Activated T-helper 9 cell treated with anti-CD3 and anti-CD28 coated beads, Interleukin-2, amount 50 U/mL, for 16 hours (primary cell): ENCODE measurements at places on chromosomes 7 and 10.

DNA sequence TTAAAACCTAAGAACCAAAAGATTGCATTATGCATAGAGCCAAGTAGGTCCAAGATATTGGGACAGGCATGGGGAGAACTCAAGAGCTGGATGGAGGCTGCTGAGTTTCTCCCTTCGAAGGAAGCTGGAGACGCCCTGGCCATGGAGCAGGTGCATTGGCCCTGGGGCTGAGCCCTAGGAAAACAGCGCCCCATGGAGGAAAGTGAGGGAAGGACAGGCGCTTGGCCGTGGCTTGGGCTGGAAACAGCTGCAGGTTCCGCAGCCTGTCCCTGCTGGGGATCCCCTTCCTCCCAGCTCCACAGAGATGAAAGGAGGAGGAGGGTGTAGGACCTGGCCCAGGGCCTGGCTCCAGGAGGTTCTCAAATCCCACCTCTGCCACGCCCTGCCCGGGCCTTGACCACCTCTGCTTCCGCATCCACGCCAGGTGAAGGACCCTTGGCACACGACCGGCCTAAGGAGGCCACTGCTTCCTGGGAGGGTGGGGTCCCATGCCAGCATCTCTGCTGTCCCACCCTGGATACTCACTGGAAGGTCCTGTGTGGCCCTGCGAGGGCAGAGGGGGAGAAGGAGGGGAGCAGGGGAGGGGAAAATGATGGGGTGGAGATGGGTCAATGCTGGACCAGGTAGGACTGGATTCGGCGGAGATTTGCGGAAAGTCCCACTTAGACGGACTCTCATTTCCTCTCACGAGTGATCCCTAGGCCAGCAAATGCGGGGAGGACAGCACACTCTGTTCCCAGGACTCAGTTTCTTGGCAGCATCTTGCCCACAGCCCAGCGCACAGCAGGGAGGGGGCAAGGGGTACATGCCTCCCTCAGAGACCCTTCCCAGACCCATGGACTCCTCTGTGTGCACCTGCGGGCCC is 258.6 kb upstream of the TCERG1L start:
- no peak for DNase-seq

DNA sequence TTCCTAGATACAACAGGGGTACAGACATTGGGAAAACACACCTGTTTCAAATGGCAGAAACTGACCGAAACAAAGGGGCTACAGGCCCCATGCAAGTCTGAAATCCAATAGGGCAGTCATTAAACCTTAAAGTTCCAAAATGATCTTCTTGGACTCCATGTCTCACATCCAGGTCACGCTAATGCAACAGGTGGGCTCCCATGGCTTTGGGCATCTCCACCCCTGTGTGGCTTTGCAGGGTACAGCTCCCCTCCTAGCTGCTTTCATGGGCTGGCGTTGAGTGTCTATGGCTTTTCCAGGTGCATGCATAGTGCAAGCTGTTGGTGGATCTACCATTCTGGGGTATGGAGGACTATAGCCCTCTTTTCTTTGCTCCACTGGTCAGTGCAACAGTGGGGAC is 248.1 kb upstream of the RHOBTB1 start:
- DNase-seq, result no peak

DNA sequence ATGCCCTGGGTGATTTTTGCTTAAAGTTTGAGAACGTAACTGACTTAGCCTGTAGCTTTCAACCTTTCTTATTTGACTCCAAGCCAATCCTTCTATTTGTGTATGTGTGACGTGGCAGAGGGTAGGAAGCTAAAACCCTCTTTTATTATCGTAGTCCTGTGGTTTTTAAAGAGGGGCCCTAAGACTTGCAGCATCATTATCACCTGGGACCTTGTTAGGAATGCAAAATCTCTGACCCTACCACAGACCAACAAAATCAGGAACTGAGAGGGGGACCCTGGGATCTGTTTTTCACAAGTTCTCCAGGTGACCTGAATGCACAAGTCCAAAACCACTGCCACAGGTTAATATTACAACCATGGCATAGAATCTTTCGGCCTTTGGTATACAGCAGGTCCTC is 80.1 kb downstream of the OSBPL3 start:
- no peak for DNase-seq

DNA sequence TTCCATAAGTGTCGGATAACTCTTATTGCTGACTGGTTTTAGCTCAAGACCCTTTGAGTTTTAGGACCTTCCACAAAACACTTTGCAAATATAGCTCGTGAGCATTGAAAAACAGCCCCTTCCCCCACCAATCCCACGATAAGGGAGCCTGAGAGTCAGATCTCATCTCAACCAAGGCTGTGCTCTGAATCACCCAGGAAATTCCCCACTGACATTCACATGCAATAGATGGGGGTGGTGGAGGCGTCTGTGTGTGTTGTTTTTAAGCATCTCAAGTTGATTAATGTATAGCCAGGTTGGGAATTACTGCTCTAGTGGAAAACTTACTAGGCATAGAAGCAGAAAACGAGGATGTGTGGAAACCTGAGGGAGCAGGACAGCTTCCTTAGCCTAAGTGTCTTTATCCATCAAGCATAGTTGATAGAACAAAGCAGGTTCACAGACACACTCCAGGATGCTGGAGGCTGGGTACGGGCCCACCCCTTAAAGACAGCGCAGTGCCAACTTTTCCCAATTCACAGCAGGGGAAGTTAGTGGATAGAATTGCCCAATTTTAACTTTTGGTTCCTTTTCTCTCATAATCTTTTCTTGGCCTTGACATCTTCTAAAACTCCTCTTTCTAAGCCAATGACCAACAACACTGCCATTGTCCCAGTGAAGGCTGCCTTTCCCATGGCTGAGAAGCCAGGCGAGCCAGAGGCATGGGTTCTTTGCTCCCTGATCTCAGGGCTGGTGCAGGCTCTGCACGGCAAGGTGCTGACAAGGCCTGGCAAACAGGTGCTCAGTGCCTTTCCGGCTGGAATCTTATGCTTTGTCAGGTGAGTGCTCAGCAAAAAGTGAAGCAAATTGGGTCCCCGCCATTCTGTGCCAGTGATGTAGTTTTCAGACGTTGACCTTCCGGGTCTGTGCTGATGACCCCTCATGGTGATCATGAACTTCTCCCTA is 98.5 kb upstream of the INSIG1 start:
- DNase-seq, result peak; percentile 48

DNA sequence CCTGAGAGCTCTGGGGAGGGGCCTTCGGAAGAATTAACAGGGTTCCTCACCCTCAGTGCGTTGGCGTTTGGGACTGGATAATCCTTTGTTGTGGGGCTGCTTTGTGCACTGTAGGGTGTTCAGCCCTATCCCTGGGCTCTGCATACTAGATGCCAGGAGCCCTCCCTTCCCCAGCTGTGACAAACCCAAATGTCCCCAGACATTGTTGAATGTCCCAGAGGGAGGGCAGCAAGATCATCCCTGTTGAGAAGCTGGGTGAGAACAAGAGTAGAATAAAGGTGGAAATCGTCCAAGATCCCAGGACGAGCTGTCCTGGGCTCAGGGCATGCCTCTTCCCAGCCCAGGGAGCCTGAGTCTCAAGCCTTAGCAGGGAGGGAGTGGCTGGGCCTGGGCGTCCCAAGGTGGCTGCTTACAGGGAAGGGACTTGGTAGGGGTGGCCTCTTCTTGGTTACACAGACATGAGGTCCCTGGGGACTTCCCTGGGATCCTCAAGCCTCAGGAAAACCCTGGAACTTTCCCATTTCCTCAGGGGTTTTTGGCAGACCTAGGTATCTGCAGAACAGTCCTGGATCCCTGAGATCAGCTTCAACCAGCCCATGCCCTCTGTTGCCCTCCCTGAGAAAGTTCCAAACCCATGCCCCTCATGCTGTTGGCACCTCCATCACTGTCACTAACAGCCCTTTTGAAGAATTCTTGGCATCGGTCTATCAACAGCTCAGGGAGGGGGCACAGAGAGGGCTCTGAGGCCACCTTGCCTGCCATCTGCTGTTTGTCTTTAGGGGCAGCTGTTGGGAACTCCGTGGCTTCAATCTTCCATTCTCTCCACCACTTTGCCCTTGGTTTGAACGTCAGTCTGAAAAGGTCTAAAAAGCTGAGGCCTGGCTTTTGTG is 53.7 kb downstream of the GOLGA7B start:
- DNase-seq, result no peak

GRCh38 chr10:69774596-69774995 is 27.1 kb upstream of the COL13A1 start:
- no peak for DNase-seq

DNA sequence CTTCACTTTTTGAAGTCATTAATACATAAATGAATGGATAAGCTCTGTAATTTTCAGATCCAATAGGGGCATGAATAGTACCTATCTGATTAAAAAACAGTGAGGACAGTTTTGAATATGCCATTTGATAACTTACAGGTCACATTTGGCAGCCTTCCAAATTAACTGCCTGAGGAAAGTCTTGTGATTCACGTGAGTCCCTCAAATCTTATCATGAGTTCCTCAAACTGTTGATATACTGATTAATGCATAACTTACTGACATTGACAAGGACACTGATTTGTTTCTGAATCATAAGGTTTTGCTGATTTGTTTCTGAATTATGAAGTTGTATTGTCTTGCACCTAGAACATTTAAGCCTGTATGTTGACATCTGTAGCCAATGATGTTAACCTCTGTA is 55.1 kb downstream of the ANKMY2 start:
- no peak for DNase-seq

DNA sequence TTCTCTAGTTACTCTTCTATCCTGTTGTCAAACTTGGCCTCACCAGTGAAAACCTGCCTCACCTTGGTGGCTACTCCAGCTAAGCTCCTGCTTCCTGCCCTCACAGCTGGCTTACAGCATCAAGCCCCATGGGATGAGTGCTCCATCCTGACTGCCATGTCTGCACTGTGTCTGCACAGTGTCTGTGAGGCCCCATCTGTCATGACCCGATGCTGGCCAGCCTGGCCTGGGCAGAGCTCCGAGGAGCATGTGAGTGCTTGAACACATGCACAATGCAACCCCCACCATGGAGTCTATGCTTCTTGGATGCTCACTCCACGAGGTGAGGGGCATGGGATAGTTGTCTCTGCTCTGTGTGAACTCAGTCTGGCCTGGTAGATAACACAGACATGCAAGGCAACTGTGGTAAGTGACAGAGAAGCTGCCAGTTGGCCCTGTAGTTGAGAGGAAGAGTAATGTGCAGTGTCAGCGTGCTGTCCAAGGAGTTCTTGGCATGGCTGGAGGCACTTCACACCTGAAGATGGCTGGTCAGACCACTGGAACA is 207.1 kb upstream of the ZNF32 start:
- DNase-seq, result no peak

- DNase-seq, result no peak
Observed at GRCh38 chr7:142954680-142955268, 7.4 kb downstream of the KEL start.

- DNase-seq, result no peak
Observed at GRCh38 chr10:1153251-1153763, 97.1 kb downstream of the WDR37 start.

DNA sequence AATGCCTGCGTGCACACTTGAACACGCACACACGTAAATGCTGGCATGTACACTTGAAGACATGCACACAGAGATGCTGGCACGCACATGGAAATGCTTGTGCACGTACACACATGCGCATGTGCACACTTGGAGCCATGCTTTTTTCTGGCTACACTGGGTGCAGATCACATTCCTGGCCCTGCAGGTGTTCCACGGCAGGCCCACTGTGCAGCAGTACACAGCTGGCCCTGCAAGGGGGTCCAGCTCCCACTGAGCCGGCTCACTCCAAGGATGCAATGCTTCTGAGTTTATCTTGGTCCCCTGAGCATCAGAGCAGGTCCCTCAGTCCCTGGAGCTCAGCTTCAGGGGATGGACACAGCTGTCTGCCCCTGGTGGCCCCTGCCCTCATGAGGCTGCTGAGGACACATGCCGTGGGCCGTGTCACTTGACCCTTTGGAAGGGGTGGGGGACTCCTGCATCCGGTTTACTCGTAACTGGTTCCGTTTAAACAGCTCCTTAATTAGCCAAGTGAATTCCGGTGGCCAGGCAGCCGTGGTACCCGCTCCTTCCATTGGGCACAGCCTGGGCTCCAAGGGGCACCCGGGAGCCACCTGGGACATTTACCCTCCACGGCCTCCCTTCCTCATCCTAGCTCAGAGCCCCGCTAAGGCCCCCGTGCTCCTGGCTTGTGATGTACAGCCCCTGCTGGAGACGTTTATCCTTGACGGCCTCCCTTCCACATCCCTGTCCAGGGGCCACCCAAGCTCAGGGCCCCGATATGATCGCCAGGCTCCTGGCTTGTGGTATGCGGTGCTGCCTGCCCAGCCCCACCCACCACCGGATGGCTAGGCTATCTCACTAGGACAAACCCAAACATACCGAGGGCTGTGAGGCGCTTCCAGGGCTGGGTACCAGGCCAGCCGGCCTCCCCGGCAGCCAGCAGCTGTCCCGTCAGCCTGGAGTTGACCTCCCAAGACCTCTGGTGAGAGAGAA is 39.5 kb upstream of the DPYSL4 start:
- no peak for DNase-seq

DNA sequence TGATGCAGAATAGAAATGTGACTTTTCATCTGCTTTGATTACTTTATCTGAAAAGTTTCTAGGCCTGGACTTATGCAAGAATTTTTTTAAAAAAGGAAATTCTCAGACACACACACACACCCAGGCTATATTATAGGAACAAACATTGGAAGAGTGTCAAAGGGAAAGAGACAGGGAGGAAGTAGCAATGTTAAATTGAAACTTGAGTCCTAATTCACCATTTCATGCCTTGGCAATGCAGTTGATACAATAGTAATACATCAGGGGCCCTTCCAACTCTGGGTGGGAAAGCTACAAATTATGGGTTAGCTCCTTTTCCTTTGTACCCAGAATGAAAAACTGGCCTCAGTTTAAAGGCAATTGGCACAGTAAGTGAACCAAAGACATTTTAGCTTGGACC is 258.0 kb upstream of the LYZL1 start:
- DNase-seq, result no peak

- DNase-seq, result no peak
Observed at GRCh38 chr7:102444961-102445673, 11.7 kb downstream of the ORAI2 start.

- DNase-seq, result no peak
Observed at GRCh38 chr10:32938554-32939061, 19.4 kb downstream of the ITGB1 start.

DNA sequence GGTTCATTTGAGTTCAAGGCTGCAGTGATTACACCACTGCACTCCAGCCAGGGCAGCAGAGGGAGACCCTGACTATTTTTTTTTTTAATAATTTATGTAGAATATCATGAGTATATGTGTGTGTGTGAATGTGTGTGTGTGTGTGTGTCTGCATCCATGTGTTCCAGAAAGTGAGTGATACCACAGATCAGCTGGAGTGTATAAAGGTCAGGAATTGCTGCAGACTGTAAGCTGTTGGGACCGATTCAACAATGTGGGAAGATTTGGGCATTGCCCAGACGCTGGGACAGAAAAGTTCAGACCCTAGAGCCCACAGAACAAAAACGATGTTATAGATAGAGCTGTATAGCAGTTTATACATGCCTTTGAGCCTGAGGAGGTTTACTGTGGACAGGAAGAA is 435.6 kb downstream of the CCSER2 start:
- no peak for DNase-seq

GRCh38 chr10:50992356-50992901 is 81.9 kb upstream of the PRKG1 start:
- no peak for DNase-seq

- no peak for DNase-seq
Observed at GRCh38 chr10:78433766-78434535, 400.3 kb downstream of the RPS24 start.
